ENCODE measurements at places on chromosomes 7 and 10. TPM values are rescaled to one million over a fixed set of nuclear protein-coding genes. Genes with fewer than 3 reads are reported as not detected.
A peak's percentile ranks its signal among the peaks of the same experiment; 100 is the strongest.

The HOXA4 gene
- total RNA-seq: 5.6 TPM

The PURB gene
- total RNA-seq: 26.4 TPM

The HABP2 gene
- total RNA-seq: not detected

The CHST12 gene
- 19.6 TPM for total RNA-seq

The ZNF425 gene
- total RNA-seq: 1.0 TPM

The TYW1B gene
- total RNA-seq: 2.5 TPM

The IQUB gene
- 0.39 TPM for total RNA-seq

The STK32C gene
- 12.2 TPM for total RNA-seq

The OR2A1 gene
- 0.39 TPM for total RNA-seq

The CPEB3 gene
- total RNA-seq: 8.0 TPM

DNA sequence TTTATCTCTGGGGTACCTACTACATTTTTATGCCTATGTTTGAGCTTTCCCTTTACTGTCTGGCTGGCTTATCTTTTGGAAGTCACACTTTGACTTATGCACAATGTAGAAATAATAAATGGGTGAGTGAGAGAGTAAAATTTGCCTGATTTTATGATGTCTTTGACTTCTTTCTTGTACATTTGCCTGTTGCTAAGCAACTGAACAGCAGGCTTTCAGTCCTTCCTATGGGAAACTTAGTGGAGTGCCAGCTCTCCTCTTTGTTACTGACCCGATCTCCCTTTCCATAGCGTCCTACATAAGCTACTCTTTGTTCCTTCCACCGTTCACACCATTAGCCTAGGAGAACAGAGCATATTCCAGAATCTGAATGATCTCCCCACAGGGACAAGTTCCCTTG is 4.2 kb downstream of the TAS2R60 start:
- DNase-seq: no peak

DNA sequence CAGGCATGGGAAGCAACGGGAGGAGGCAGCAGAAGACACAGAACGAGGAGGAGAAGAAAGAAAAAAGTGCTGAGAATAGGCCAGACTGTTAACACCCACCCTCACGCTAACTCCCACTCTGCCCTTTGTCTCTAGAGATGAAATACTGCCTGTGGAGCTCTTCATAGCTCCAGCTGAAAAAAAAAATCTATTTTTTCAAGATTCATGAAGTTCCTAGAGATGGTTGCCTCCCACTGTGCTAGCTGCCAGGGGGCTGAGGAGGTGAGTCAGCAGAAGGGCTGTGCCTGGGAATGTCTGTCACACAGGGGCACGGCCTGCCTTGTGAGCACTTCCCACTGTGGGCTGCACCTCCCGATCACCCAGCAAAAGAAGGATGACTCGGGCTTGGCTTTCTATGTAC is 144.5 kb downstream of the RNF216 start:
- DNase-seq: peak; percentile 90

DNA sequence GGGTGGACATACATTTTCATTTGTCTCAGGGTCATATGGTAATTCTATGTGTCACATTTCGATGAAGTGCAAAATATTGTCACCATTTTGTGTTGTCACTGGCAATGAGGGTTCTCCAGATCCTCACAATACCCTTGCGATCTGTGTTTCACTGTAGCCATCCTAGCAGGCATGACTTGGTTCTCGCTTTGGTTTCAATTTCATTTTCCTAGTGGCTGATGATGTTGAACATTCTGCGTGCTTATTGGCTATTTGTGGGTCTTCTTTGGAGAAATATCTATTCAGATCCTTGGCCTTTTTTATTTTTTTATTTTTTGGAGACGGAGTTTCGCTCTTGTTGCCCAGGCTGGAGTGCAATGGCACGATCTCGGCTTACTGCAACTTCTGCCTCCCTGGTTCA is 24.8 kb upstream of the MNX1 start:
- no peak for DNase-seq

- no peak for DNase-seq
Measured at GRCh38 chr7:39934132-39934531, 15.9 kb upstream of the CDK13 start.

- no peak for DNase-seq
Measured at GRCh38 chr10:90051474-90051873, 350.1 kb downstream of the KIF20B start.

- no peak for DNase-seq
Measured at GRCh38 chr7:76002822-76003221, 8.4 kb upstream of the TMEM120A start.

- no peak for DNase-seq
Measured at GRCh38 chr7:150766334-150766709, 29.1 kb downstream of the GIMAP5 start.

GRCh38 chr10:130545697-130546096 is 409.5 kb downstream of the GLRX3 start:
- no peak for DNase-seq

DNA sequence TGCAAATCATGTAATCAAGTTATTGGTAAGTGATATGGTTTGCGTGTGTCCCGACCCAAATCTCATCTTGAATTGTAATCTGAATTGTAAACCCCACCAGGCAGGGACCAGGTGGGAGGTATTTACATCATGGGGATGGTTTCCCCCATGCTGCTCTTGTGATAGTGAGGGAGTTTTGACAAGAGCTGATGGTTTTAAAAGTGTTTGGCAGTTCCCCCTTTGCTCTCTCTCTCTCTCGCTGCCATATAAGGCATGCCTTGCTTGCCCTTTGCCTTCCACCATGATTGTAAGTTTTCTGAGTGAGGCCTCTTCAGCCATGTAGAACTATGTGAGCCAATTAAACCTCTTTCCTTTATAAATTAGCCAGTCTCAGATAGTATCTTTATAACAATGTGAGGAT is 302.6 kb downstream of the THSD7A start:
- no peak for DNase-seq

GRCh38 chr10:118042336-118042735 is 4.4 kb downstream of the RAB11FIP2 start:
- DNase-seq: no peak

GRCh38 chr7:77382532-77382931 is 33.6 kb downstream of the GSAP start:
- DNase-seq: no peak

DNA sequence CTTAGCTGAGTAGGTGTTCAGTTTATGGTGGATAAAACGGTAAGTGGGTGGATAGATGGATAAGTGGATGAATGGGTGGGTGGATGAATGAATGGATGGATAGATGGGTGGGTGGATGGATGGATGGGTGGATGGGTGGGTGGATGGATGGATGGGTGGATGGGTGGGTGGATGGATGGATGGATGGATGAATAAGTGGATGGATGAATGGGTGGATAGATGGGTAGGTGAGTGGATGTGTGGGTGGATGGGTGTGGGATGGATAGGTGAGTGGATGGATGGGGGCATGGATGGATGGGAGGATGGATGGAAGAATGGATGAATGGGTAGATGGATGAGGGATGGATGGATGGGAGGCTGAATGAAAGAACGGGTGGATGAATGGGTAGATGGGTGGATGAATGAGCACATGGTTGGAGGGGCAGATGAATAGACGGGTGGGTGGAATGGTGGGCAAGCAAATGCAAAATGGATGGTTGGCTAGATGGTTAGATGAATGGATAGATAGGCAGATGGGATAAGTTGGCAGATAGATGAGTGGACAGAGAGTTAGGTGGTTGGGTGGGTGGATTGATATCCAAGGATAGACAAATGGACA is 25.7 kb downstream of the ELN start:
- DNase-seq: no peak

- no peak for DNase-seq
Measured at GRCh38 chr10:78062296-78062695, 28.6 kb downstream of the RPS24 start.

- DNase-seq: no peak
Measured at GRCh38 chr7:146510088-146510680, 393.6 kb downstream of the CNTNAP2 start.

DNA sequence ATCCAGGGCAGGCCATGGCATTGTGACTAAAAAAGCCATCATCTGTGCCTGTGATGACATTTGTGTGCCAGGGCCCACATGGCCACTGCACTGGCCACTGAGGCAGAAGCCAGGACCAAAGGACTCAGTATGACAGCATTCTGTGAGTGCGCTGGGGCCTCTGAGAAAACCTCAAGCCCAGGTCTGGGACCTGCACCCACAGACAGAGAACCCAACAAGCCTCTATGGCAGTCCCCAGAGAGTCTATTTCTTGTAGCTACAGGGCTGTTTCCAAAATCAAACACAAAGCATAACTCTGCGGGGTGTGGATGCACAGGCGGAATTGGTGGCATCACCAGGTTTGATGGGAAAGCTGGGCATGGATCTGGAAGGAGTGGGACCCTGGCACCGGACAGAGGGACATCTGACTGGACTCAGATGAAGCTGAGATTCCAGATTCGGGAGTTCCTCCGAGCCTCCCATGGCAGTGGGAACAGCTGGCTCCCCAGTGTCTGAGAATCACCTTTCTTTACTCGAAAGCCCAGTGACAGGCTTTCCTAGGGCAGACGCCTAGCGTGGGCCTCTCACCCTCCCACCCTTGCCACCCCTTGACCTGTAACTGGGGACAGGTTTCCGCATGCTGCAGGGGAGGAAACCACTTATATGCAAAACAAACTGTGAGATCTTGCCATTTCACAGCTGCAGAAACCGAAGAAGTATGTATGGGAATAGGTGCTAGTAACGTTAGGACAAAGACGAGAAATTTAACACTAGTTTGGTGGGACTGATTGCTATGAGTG is 70.6 kb upstream of the RHEB start:
- no peak for DNase-seq

GRCh38 chr7:44538798-44539668 is 2.1 kb downstream of the NPC1L1 start:
- no peak for DNase-seq

- DNase-seq: no peak
Measured at GRCh38 chr10:127991543-127992255, 84.8 kb downstream of the PTPRE start.

- peak; percentile 46 for DNase-seq
Measured at GRCh38 chr7:132518102-132518838, 58.0 kb downstream of the PLXNA4 start.

- DNase-seq: no peak
Measured at GRCh38 chr7:27435461-27435860, 192.9 kb downstream of the EVX1 start.

- DNase-seq: no peak
Measured at GRCh38 chr10:92045641-92046106, 122.1 kb downstream of the BTAF1 start.

- no peak for DNase-seq
Measured at GRCh38 chr7:123533929-123534382, 439 bp downstream of the IQUB start.

- no peak for DNase-seq
Measured at GRCh38 chr7:86788948-86789347, 145.2 kb downstream of the GRM3 start.

- no peak for DNase-seq
Measured at GRCh38 chr10:103706047-103706446, 149.3 kb downstream of the SH3PXD2A start.

DNA sequence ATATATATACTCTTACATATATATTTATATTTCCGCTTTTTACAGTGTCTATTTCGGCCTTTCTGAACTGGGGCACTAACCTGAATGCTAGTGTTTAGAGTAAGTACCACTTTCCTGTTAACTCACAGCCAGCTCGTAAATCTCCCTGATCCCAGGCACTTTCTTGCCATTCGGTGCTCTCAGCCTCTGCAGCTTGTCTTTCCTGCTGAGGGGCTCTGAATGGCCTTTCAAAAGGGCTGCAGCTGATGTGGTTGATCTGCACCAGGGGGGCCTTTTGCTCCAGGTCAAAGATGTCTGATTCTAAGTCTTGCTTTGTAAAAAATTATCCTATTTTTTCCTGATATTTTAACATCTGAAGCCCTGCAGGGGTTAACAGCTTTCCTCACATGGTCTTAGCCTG is 25.5 kb upstream of the HPS1 start:
- DNase-seq: no peak

DNA sequence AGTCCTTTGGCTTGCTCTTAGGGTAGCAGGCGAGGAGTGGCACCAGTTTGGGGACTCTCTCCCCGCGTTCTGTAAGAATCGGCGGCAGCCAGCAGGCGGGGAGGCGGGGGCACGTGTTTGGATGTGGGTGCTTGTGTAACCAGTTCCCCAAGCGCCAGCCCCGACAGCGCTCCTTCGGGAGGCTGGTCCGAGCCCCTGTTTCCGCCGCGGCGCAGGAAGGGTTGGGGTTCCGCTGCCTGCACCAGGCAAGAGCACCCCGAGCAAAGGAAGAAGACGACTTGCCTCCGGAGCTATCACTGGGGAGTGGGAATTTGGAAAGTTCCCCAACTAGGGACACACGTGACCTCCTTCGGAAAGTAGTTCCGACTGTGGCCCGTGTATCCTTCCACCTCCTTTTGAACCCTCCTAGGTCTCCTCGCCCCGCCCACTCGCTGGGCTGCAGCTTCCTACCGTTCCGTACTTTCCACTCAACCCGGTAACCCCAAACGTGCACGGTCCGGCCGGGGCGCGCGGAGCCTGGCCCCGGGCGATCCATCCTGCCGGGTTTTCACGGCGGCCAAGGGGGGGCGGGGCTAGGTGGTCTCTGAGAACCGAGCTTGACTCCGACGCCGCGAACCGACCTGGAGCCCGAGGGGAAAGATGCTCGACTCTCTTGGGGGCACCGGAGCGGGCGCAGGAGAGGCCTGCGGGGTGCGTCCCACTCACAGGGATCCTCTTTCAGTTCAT is 1.2 kb downstream of the KLLN start:
- DNase-seq: peak; percentile 98

DNA sequence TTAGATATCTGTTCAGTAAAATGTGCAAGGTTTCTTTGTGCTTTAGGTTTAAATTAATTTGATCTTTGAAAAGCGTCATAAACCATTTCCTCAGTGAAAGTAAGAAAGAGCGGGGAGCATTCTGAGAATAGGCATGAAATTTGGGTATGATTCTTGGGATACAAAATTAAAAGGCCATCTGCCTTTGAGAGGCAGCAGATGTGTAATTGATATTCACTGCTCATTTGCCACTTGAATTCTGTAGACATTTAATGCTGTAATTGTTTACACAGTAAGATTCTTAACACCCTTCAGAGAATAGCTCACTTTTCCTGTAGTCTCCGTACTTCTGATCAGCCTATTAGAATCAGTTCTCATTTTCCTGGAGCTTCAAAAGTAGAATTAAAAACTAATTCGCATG is 18.7 kb downstream of the FRMD4A start:
- no peak for DNase-seq

GRCh38 chr10:22599636-22600228 is 114.6 kb downstream of the PIP4K2A start:
- DNase-seq: no peak

- no peak for DNase-seq
Measured at GRCh38 chr10:108901781-108902618, 1021.3 kb downstream of the XPNPEP1 start.

DNA sequence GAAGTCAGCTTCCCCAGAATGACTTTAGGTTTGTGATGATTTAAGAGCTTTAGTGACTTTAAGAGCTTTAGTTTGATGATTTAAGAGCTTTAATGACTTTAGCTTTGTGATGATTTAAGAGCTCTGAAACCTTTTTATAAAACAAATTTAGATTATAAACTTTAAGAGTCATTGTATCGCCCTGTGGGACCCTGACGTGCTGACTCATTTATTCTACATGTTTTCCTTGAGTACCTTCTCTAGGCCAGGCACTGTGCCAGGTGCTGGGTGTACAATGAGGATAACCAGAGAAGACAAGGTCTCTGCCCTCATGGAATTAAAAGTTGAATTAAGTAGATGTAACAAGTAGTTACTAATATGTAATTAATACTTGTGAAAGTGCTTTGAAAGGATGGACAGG is 45.4 kb downstream of the CNNM1 start:
- no peak for DNase-seq
